ENCODE measurements at places on chromosomes 3 and 15.
A peak's percentile ranks its signal among the peaks of the same experiment; 100 is the strongest.

DNA sequence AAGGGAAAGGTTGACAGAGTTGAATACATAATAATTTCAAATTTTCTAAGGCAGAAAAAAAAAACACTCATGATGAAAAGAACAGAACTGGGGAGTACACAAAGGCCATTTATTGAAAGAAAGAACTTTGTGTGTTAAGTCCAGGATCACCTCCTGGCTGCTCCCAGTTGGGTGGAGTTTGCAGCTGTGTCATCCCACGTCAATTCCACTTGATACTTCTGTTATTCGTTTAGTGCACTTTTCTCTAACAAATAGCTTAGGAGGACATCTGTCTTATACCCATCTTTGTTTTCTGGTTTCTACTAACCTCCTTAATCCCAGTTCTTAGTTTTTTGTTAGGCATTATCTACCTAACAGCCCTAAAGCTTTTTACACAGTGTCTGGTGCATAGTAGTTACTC, 44.7 kb downstream of the SGO1 start:
- DNase-seq, result no peak

DNA sequence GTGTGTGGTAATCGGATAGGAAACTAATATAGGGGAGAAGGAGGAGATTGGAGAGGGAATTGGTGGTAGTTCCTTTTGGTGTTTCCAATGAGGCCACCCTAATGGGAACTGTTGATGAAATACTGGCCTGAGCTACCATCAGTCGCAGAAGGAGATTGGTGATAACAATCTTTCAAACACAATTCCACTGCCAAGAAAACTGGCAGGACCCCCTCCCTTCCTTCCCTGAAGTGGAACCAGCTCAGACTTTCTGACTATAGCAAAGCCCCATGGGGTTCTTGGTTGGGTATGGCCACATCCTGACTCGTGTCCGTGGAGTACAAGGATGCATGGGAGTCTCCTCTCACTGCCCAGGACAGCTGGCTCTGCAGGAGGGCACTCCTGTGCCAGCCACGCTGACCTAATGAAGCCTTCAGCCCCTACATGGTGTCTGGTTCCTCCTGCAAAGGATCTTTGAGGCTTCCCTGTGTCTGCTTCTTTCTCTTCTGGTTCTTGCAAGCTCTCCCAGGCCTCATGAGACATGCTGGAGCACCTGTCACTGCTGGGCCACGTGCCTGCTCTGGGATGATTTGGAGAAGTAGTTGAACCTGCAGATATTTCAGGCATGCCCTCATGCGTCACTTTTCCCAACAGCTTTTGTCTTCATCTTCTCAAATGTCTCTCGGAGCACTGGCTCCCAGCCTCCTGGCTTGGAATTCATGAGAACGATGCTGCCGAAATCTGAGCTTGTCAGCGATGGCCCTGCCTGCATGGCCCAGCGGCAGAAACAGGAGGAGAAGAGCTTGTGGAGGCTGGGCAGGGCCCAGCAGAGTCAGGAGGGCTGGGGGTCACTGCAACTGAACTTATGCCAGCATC, 90.0 kb upstream of the ADPGK start:
- no peak for DNase-seq

DNA sequence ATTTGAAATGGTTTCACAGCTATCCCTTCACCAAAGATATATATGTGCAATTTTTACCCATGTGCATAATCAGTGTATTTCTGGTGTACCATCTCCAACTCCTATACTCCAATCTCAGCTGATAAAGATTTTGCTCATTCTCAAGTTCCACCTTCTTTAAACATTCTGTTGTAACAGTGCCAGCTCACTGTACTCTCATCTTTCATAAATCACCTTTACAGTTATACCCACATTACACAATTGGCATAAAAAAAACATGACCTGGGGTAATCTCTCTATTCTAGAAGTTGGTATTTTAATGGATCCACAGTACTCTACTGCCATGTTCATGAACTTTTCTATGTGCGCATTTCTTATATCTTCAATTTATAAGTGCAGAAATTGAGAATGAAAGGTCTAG, 339.9 kb upstream of the DPH6 start:
- DNase-seq, result no peak

DNA sequence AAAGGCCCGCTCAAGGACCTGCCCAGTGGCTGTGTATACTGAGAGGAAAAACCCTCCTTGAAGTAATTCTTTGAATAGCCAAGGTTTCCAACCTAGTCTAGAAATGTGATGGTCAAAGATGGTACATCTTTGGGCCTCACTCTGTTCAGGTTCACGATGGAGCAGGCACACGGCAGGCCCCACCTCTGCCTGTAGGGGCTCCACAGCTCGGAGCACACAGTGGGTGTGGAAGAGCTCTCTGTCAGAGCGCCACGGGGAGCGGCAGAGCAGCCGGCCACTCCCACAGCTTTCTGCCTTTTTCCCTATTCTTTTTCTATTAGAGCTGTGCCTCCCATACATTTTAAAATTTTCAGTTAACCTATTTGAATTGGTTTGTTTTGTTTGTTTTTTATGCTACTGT, 89.5 kb downstream of the CTNNB1 start:
- no peak for DNase-seq

- DNase-seq, result peak; percentile 47
Observed at GRCh38 chr15:69576035-69576526, 123.5 kb downstream of the RPLP1 start.

- no peak for DNase-seq
Observed at GRCh38 chr3:164572436-164572835, 505.9 kb downstream of the SI start.

DNA sequence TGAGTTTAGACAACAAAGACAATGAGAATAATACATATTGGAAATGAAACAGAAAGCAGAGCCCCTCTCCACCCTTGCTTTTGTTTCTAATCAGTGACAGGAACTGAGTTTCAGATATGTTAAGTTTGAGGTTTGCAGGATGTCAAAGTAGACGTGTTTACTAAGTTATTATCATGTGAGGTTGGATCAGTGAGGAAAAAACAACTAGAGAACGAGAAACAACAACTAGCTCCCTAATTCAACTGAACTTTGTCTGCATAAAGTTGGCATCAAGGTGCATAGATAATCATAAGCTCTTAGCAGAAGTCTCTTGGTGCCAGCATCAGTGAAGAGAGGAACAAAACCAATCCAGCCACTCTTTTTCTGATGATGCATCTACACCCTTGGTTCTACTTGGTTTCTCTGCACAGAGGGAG, 491.1 kb upstream of the NR2F2 start:
- no peak for DNase-seq

GRCh38 chr15:57747206-57747896, 40.8 kb downstream of the POLR2M start:
- DNase-seq, result no peak

DNA sequence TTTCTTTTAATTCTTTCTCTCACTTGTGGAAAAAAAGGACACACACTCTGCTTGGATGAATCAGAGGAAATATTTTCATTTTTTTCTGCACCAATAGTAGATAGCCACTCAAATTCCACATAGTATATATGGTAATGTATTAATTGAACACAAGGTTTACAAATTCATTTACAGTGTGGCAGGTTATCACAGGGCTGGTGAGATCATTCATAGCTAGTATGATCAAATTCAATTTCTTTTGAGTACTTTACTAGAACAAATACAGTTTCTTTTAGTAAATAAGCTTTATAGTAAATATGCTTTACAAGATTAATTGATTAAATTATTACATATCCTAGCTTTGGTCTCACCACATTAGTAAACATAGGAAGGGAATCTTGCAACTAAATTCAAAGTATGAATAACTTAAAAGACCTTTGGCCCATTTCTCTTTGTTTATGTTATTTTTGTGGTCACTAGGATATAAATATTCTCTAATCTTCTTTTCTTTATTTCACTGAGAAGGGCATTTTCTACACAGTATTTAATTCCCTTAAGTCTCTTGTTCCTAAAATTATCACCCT, 40.1 kb upstream of the PARP14 start:
- DNase-seq, result no peak

DNA sequence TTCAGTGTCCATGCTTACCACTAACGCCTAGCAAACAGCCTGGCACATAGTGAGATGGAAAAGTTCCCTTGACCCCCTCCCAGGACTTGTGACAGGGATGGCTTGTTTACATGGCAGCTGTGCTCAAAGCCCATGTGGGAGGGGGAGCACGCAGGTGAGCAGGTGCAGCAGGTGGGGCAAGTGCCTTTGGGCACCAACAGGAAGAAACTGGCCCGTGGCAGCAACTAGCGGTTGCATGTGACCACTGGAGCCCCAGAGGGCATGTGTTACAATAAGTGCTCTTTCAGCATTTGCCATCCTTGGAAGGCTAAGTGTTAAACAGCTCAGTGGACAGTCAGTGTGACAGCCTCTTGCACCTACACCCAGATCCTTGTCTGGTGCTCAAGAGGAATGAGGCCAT, 734.6 kb downstream of the TUSC7 start:
- no peak for DNase-seq

- no peak for DNase-seq
Observed at GRCh38 chr15:72306211-72306785, 13.7 kb downstream of the CELF6 start.

GRCh38 chr15:66069751-66070150, 183.8 kb downstream of the MEGF11 start:
- DNase-seq, result no peak

Measured in stimulated activated CD4-positive, alpha-beta T cell treated with anti-CD3 and anti-CD28 coated beads, Interleukin-1b, Interleukin-23, amount 100 ng/mL, for 24 hours (primary cell).